AG04450 (cell line): ENCODE measurements at places on chromosomes 11 and 22. TPM values are rescaled to one million over a fixed set of nuclear protein-coding genes. Genes with fewer than 3 reads are reported as not detected.

The UBQLNL gene
- polyA plus RNA-seq: 0.31 and 0.42 TPM in 2 replicates

The GSTT2 gene
- 1.1 and 1.3 TPM in 2 replicates for polyA plus RNA-seq

DNA sequence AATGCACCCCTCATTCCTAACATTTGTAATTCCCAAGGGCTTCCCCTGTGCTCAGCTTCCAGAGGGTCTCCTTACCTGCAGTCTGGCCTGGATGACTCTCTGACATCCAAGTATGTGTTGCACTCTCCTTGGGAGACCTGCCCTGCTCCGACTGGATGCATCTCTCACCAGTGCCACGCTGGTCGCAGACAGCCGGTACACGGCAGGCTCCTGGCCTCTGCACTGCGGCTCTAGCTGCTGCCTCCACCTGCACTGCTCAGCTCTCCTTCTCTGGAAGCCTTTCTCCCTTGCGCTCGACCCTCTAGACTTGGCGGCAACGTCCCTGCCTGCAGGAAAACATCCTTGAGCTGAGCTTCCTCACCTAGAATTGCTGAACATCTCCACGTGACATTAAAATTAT, 685.9 kb downstream of the BRD1 start:
- no peak for DNase-seq

GRCh38 chr22:47341464-47341863, 579.0 kb downstream of the TBC1D22A start:
- DNase-seq: no peak
